ENCODE measurements at places on chromosomes 7 and 10.

GRCh38 chr10:114876602-114877300 is 55.2 kb downstream of the FHIP2A start:
- no peak overlapping the region for H3K27ac ChIP-seq
- no peak overlapping the region for H3K4me3 ChIP-seq
- no peak for DNase-seq
- no peaks in the 10 kb centered on the region for H3K36me3 ChIP-seq
- H3K27me3 ChIP-seq: no peaks in the 10 kb centered on the region

- H3K4me1 ChIP-seq: no peaks in the 10 kb centered on the region
- no peak overlapping the region for H3K27ac ChIP-seq
- no peak overlapping the region for H3K4me3 ChIP-seq
Observed at GRCh38 chr10:90302758-90303481, 554.9 kb downstream of the HTR7 start.

DNA sequence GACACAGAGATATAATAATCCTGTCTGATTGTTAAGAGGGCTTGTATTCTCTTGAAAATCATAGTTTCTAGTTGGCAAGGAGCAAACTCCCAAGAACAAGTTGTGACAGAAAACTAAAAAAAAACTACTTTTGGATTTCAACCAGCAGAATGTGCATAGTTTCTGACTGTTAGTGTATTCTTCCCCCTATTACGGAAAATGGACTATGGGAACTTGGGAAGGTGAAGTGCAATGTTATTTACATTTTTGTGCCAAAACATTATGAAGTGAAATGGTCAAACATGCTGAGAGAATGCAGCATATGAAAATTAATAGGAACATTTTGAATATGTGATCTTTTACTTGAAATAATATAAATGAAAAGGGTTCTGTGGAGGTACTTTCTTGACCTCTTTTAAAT is 660.8 kb downstream of the SUGCT start:
- no peak for DNase-seq
- H3K4me3 ChIP-seq: no peak overlapping the region
- no peaks in the 10 kb centered on the region for H3K27me3 ChIP-seq

DNA sequence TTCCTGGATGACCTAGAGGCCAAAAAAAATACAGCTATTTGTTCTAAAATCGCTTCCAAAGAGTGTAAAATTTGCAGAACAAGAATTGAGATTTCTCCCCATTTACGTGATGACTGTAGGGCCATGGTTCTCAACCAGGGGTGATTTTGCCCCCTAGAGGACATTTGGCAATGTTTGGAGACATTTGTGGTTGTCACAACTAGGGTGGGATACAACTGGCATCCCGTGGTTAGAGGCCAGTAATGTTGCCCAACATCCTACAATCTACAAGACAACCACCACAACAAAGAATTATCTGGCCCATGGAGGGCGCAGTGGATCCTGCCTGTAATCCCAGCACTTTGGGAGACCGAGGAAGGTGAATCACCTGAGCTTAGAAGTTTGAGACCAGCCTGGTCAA is 22.8 kb upstream of the MALSU1 start:
- H3K27ac ChIP-seq: no peak overlapping the region
- H3K36me3 ChIP-seq: no peaks in the 10 kb centered on the region
- no peaks in the 10 kb centered on the region for H3K4me1 ChIP-seq
- H3K4me3 ChIP-seq: no peak overlapping the region

DNA sequence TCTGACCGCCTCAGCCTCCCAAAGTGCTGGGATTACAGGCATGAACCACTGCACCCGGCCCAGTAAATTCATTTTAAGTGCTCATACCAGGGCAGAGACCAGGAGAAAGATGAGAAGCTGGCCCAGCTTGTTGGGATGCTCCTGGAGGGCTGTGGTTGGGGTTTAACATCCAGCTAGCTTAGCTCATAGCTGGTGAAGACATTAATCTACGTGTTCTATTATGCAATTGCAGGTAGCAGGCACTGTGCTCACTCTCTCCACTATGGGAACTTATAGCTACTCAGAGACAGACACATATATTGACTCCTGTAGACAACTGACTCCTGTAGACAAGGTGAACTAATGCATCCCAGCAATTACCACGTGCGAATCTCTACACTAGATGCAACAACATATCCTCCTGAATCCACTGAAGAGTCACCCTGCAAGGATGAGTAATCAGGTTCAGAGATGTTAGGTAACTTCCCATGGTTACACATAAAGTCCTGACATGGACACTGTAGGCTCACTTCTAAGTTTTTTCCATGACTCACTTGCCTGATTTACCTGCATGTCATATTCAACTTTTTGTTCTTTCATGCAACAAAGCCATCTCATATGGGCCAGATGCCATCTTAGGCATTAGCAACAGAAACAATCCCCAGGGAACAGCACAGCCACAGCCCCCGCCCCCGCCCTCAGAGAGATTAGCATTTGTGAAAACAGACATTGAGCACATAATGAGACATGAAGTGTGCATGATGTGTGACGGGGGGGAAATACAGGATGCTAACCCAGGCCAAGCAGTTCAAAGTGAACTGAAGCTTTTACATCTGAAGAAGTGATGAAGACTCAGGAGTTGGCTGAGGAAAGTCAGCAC is 37.2 kb downstream of the ERLIN1 start:
- no peaks in the 10 kb centered on the region for H3K27me3 ChIP-seq
- H3K36me3 ChIP-seq: peaks cover 33% of the 10 kb centered on the region
- H3K4me3 ChIP-seq: no peak overlapping the region
- H3K27ac ChIP-seq: no peak overlapping the region
- H3K4me1 ChIP-seq: peaks cover 5% of the 10 kb centered on the region

GRCh38 chr10:87837445-87837844 is 19.4 kb upstream of the ATAD1 start:
- no peaks in the 10 kb centered on the region for H3K36me3 ChIP-seq
- DNase-seq: no peak
- no peaks in the 10 kb centered on the region for H3K4me1 ChIP-seq
- H3K27ac ChIP-seq: no peak overlapping the region

- H3K4me1 ChIP-seq: no peaks in the 10 kb centered on the region
- no peak overlapping the region for H3K27ac ChIP-seq
- no peak overlapping the region for H3K4me3 ChIP-seq
- no peak for DNase-seq
- no peaks in the 10 kb centered on the region for H3K36me3 ChIP-seq
Observed at GRCh38 chr7:156558198-156558597, 82.4 kb upstream of the RNF32 start.

GRCh38 chr7:37186753-37187152 is 261.9 kb downstream of the ELMO1 start:
- peaks cover 8% of the 10 kb centered on the region for H3K36me3 ChIP-seq
- no peak overlapping the region for H3K27ac ChIP-seq
- no peaks in the 10 kb centered on the region for H3K27me3 ChIP-seq

All from esophagus muscularis mucosa (tissue), 4 donors.